ENCODE measurements at places on chromosomes 2 and 18.

DNA sequence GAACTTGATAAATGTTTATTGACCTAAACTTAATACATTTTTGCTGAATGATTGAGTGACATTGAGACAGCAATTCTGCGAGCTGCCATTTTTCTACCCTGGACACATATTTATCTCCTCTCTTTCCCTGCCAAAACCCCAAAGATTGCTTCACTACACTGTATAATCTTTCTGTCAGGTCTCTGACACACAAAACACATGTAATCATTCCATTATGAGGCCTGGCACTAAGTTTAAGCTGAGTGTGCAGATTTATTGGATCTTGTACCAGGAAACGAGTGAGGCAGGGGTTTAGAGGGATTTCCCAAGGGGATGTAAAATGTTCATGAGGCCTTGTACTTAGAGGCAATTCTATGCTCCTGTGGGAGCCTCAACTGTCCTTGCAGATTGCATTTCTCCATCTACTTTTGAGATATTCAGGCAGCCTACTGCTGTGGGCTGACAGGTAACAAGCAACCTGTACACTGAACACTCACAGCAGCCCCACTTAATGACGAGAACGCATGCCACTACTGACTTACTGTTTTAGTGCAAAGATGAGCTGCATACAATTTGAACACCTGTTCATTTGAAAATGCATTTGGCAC lies 13.7 kb upstream of the OSR1 start:
- DNase-seq: no peak

DNA sequence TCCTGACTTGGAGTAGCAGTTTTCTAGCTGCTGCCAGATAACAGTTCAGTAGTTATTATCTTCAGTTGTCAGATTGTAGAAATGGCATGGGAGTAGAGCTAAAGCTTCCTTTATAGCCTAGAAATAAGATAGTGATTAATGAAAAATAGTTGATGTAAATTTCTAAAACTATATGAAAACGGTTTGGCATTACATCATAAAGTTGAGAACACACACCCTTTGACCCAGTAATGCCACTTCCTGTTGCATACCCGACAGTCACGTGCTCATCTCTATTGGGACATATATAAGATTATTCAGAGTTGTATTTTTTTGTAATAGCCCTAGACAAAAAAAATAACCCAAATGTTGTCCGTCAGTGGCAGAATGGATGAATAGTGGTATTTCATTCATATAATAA lies 39.4 kb upstream of the ASB1 start:
- DNase-seq: no peak

DNA sequence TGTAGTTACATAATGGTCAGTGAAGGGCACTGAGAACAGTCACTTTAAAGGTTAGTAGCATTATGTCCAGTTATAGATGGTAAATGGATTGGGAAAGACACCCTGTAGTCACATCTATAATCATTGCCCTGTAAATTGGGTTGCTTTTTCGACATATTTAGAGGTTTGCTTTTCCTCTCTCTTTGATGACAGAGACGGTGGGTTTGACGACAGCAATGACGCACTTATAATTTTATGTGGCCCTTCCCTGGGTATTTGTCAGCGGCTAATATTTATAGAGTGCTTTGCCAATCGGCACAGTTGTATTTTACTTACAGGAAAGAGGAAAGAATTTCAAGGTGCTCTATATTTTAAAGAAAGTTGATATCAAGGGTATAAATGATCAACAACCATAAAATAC lies 2.8 kb downstream of the CPS1 start:
- DNase-seq: no peak

GRCh38 chr2:152587187-152587947 lies 129.9 kb downstream of the PRPF40A start:
- no peak for DNase-seq

DNA sequence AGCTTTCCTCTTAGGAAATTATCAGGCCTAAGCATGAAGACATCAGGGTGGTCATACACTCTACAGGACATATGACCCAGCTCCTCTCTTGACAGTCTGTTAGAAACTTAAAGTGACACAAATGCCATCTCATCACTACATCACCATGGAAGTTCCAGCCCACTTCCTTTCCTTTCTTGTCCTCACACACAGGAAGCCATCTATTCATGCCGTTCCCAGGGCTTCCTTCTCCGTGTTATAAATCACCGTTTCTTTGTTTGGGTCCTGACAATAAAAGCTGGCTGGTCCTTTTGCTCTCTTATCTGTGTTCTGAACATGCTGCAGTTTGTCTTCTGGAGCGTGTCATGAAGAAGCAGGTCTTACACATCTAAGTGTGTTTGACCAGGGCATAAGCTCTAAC lies 692.1 kb upstream of the CELF4 start:
- no peak for DNase-seq

GRCh38 chr2:65550246-65550645 lies 117.8 kb upstream of the SPRED2 start:
- DNase-seq: no peak

DNA sequence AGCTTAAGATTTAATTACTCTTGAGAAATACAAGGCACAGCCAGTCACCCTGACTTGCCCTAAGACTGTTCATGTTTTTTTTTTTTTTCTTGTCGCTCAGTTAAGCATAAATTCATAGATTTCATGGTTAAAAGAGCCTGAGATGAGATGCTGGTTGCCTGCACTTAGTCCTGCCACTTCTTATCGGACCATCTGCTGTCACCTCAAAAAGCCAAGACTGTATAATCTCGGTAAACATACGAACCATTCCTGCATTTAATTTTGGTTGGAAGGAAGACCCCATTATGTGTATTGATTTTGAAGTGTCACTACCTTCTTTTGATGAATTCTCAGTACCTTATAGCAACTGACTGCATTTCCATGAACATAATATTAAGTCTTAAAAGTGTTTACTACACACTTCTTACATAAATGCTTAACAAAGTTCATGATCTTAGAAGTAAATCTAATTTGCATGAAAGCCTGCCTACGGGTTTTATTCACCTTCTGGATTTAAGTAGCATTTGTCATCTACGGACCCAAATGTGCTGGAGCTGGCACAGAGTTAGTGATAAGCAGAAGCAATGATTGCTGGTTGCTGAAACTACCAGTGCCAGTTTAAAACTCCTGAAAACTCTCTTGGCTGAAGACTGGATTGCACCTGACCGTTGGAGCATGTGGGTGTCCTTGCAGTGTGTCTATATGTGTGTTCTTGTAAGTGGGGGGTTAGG lies 843.4 kb downstream of the TMEM182 start:
- no peak for DNase-seq

DNA sequence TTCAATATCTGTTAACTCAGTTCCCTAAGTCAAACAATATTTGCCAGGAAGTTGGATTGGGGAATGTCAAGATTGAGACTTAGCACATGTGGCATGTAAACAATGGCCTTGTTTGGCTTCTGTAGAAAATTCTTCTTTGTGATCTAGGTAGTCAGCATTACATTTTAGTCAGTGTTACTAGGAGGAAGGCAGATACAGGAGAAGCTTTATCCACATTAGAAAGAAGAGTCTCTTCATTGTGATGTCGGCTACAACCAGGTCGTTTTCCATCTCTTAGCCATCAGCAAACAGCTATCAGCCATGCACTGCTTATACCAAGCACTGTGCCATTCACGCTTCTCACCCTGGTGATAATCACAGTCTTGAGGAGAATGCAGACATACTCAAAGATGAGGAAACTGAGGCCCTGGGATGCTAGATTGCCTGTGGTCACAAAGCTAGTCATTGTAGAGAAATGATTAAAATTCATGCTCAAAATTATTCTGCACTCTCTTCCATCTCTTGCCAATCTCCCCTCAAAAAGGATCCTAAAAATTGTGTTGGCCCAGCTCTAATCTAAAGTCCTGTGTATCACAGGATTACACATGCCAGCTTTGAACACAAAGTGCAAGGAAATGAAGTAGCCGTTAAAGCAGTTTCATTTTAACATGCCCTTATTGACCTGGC lies 3.2 kb downstream of the GALNT5 start:
- no peak for DNase-seq

DNA sequence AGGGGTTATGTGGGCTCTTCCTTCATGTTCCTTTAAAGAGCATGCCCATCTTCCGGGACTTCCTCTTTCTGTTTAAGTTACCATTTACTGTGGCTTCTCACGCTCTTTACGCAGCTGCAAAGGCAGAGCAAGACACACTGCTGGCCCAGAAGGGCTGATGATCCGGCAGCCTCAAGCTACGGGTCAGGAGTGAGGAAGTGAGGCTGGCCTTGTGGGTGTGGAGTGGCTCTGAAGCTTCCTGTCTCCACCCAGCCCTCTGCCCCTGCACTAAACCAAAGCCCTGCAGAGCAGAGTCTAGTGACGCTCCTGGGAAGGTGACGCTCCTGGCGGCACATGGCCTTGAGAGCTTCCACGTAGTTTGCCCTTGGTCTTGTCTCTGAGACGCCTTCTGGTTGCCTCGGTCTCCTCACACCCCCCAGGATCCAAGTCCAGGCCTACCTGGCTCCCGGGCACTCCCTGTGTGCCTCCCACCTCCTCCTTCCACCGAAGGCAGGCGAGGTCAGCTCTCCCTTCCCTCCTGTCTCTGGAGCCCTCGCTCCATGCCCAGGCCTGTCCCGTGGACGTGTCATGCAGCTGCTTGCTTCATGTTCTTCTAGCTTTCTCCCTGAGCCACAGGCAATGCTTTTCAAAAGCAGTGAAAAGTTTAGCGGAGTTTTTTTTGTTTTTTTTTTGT lies 50.3 kb downstream of the ARL4C start:
- DNase-seq: no peak

DNA sequence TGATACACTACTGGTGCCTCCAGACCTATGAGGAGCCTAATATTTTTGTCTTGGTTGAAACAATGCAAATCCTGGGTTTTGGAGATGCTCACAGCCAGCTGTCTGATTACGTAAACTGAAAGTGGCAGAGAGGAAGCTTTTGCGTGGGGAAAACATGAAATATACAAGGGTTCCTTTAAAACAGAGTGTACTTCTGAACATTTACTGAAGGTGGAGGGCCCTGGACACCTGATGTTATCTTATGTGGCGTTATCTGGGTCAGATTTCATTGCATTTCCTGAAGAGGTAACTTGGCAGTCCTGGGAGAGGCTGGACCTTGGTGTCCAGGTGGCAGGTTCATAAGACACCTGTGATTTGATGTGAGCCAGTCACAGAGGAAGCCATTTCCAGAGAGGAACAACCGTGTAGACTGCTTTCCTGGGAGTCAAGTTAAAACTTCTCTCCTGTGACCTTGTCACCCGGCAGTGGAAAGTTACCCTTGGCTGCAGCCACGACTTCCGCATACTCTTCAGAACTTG lies 105.0 kb downstream of the NEDD4L start:
- DNase-seq: peak; percentile 73

GRCh38 chr2:231290321-231291015 lies 92.0 kb downstream of the ARMC9 start:
- no peak for DNase-seq

Measured in NCI-H510A treated with DMSO at 0.1 percent for 48 hours (cell line).